BJ (cell line): ENCODE measurements at places on chromosomes 6 and 20. TPM values are rescaled to one million over a fixed set of nuclear protein-coding genes. Genes with fewer than 3 reads are reported as not detected.

The L3MBTL3 gene
- polyA plus RNA-seq = 6.8 and 7.6 TPM in 2 replicates

The SPDEF gene
- not detected in 2 replicates for polyA plus RNA-seq

DNA sequence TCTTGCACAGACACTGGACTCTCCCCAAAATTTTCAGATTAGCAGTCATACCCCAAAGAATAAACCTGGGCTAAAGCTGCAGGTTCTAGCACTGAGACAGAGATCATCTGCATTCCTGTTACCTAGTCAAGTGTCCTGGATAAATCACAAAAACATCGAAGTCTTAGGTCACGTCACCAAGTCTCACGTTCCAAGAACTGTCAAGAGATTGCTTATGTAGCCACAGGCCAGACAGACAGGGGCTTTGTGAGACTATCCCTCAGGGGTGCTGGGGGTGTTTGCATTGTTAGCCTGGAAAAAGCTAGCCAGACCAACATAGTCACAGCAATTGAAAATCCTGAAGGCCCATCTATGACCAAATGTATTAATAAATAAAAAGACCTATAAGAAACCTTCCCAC, 243.1 kb upstream of the PREP start:
- no peak for DNase-seq

- DNase-seq = no peak
These were observed 120.7 kb upstream of the CLDN20 start for GRCh38 chr6:155143029-155143577.

- DNase-seq = no peak
These were observed 411.0 kb upstream of the SOX4 start for GRCh38 chr6:21182589-21182988.

DNA sequence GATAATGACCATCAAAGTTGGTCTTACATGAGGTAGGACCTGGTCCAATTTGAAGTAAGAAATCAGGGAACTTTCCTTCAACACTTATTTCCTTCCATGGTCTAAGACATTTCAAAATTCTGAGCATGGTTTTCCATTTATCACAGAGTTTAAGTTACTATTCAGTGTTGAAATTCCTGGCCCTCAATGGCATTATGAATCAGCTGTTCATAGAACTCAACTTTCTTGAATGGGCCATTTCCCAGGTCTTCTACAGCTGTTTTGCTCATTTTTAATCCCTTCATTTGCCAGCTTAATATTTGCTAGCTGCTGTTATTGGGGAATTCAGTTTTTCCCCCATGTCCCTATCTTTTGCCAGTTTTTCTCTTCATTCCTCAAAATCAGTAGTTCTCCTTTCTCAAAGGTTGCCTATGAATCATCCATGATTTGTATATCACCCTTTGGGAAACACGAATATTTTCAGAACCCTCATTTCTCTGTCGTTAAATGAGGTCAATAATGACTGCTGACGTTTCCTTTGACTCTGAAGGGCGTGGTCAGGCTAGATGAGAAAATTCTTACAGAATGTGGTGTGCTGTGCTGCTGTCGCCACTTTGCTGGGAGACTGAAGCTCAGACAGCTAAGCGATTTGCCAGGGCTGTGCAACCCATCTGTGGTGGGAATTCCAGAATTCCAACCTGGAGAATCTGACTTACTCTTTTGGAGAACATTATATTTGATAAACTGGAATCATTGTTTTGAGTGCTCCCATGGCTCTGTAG, 216.5 kb upstream of the FLRT3 start:
- no peak for DNase-seq

DNA sequence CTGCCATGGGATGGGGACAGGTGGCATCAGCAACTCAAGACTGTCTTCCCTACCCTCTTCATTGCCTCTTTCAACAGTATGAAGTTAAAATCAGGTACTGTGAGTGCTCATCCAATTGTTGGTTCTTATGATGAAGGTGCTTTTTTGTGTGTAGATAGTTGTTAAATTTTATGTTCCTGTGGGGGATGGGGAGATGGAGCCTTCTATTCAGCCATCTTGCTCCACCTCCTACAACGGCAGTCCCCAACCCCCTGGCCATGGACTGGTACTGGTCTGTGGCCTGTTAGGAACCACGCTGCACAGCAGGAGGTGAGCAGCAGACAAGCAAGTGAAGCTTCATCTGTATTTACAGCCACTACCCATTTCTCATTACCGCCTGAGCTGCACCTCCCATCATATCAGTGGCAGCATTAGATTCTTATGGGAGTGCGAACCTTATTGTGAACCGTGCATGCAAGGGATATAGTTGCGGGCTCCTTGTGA, 47.8 kb upstream of the TOP1 start:
- no peak for DNase-seq

- DNase-seq = no peak
These were observed 1.4 kb upstream of the FKBPL start for GRCh38 chr6:32131439-32131948.

GRCh38 chr6:121187833-121188200, 146.5 kb downstream of the TBC1D32 start:
- no peak for DNase-seq

DNA sequence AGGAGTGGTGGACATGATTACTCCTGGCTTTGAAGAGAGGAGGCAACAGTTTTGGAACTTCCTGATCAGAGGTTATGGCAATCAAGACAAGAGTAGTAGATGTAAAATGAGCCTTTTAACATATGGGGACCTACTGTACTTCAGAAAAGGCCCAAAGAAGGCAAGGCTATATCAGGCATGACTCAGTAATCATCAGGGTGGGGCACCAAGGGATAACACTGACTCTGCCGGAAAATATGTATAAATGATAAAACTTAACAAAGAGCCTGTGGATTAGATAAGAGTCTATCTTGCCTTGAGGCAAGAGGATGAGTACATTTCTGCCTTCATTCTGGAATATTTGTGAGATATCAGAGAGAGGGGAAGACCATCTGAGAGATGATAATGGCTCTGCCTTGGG, 1389.9 kb upstream of the MAP3K7 start:
- DNase-seq = no peak

- DNase-seq = no peak
These were observed 4.6 kb downstream of the TP53TG5 start for GRCh38 chr20:45373353-45374100.

- DNase-seq = no peak
These were observed 113.1 kb downstream of the ADAT2 start for GRCh38 chr6:143337201-143337949.

GRCh38 chr6:94323853-94324252, 904.5 kb upstream of the EPHA7 start:
- no peak for DNase-seq

The ARMH2 gene
- not detected in 2 replicates for polyA plus RNA-seq

DNA sequence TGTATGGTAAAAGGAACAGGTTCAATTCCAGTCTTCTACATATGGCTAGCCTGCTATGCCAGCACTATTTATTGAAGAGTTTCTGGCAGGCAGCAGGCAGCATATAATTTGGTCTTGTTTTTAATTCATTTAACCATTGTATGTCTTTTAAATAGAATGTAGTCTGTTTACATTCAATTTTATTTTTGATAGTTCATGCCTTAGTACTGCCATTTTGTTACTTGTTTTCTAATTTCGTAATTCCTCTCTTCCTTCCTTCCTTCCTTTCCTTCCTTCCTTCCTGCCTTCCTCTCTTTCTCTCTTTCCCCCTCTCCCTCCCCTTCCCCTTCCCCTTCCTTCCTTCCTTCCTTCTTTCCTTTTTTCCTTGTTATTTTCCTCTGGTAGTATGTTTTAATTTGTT, 17.6 kb upstream of the OR2J2 start:
- no peak for DNase-seq

DNA sequence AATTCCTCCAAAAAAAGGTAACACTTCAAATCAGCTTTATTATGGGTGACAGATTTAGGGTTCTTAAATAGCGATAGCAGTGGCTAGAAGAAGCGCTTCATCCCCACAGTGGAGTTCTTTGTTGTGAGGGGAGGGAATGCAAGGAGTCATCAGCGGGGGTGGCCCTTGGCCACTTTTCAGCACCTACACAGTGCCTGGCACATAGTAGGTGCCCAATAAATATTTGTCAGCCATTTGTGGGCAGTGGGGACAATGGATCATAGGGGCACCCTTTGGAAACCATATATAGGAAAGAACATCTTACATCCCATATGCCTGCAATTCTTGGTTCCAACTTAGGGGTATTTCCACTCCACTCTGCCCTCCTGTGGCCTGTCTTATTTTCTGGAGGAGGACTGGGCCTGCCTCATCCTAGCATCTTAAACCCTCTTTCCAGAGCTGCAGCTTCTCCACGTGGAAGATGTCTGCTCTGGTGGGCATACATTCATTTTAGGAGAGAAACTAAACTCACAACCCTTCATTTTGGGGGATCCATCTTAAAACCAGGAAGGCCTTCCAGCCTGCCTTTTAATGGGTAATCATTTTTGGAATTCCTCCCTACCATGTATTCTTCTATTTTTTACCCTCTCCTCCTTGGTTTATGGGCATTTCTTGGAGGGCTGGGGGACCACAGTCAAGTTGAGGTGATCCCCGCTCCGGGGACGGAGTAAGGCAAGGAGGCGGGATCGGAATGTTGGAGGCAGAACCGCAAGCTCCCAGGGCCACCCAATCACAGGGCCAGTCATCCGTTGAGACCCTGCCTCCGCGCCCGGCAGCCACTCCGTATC, 2.6 kb upstream of the GPSM3 start:
- DNase-seq = no peak

DNA sequence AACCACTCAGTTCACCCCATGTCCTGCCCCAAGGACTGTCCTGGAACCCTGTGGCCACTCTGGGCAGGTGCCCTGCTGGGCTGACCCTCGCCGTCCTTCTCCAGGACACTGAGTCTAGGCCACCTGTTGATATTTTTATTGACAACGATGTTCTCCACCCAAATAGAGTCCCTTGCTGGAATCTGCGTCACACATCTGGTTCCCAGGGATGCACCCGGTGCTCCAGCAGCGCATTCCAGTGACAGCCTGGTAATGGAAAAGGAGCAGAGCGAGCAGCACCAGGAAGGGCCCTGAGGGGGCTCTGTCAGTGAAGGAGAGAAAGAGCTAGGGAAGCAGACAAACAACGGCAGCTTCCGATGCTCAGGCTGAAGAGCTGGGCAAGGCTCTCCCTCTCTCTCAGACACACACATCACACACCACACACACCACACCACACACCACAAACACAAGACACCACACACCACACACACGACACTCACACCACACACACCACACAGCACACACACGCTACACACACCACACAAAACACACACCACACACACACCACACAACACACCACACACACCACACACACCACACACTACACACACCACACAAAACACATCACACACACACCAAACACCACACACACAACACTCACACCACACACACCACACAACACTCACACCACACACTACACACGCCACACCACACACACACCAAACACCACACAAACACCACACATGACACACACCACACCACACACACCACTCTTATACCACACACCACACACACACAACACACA, 117.9 kb upstream of the THBS2 start:
- no peak for DNase-seq

- no peak for DNase-seq
These were observed 40.1 kb upstream of the EEF1A1 start for GRCh38 chr6:73560853-73561407.

DNA sequence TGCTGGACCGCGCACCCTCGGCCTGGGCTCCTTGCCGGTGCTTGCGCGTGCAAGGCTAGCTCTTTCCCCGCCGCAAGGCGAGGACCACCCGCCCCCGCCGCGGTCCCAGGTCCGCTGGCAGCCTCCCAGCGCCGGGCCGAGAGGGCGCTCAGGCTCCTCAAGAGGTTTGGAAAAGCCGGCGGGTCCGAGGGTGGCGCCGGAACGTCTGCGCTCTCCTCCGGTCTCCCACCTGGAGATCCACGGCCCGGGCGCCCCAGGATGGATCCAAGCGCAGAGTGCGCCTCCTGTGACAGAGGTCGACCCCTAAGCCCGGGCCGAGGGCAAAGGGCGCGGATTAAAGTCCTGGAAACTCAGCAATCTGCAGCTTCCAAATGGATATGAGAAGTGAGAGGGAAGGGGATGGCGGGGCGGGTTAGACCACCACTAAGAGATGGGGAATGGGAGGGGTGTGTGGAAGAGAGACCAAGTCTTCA, 575 bp upstream of the MICAL1 start:
- DNase-seq = no peak

The SCUBE3 gene
- 12.3 and 13.1 TPM in 2 replicates for polyA plus RNA-seq

DNA sequence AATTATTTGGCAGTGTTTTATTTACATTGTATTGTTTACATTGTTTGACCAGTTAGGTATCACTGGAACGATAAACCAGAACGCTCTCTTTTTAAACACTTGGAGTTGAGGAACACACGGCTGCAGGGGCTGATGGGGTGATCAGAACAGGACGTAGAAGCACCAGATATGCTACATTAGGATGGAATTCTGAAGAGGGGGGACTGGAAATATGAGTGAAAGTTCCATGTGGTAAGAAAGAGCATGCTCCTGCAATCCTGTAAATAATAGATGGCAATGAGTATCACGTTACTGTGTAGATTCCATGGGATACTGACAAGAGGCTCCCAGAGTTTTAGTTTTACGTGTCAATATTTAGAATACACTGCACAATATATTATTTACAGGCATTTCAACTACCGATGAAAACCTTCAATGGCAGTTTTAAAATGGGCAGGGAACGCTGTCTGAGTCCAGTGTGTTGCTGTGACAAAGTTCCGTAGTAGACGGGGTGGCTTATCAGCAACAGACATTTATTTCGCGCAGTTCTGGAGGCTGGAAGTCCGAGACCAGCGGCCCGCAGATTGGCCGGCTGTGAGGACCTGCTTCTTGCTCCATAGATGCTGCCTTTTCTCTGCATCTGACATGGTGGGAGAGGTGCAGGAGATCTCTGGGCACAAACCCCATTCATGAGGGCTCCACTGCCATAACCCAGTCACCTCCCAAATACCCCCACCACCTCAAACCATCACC, 43.1 kb downstream of the SYNJ2 start:
- no peak for DNase-seq

The ACTL10 gene
- polyA plus RNA-seq = 0.44 and 0.67 TPM in 2 replicates
